NCI-H1105 treated with DMSO at 0.1 percent for 48 hours (cell line): ENCODE measurements at places on chromosomes 16 and 17.

- no peak for DNase-seq
These were observed 59.9 kb downstream of the ABR start for GRCh38 chr17:1119924-1120323.

GRCh38 chr17:45430738-45431530, 1.7 kb downstream of the ARHGAP27 start:
- no peak for DNase-seq

- DNase-seq, result peak; percentile 1
These were observed 9.1 kb downstream of the KCNH4 start for GRCh38 chr17:42171831-42172230.

GRCh38 chr17:43880420-43880991, 26.8 kb downstream of the MPP2 start:
- DNase-seq, result peak; percentile 4

- peak; percentile 97 for DNase-seq
These were observed 2.3 kb upstream of the KRT15 start for GRCh38 chr17:41520821-41521521.

DNA sequence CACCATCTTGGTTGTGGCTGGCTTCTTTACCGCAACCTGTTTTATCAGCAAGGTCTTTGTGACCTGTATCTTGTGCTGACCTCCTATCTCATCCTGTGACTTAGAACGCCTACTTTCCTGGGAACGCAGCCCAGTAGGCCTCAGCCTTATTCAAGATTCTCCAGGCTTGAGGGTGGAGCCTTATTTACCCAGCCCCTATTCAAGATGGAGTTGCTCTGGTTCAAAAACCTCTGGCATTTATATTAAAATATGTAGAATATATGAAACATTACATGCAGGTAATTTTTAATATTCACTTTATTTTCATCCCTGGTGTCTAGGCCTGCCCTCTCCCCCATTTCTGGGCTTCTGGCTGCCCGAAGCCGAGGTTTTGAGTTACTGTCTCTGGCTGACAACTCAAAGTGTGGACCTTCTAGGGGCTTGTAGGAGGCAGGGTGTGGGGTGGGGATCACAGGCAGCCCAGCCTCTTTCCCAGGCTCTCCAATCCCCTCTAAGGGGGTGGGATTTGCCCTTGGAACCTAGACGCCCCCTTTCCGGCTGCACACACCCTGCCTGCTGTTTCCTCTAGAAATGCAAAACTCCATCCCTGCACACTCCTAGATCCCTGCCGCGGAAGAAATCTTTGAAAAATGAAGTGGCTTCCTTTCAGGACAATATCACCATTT, 152.0 kb downstream of the KCNJ12 start:
- DNase-seq, result no peak

- no peak for DNase-seq
These were observed 30.7 kb downstream of the CD300LF start for GRCh38 chr17:74682028-74682427.

GRCh38 chr17:66679631-66680517, 155.0 kb upstream of the CACNG5 start:
- DNase-seq, result no peak

- DNase-seq, result no peak
These were observed 60.7 kb upstream of the METRNL start for GRCh38 chr17:83018658-83019193.

DNA sequence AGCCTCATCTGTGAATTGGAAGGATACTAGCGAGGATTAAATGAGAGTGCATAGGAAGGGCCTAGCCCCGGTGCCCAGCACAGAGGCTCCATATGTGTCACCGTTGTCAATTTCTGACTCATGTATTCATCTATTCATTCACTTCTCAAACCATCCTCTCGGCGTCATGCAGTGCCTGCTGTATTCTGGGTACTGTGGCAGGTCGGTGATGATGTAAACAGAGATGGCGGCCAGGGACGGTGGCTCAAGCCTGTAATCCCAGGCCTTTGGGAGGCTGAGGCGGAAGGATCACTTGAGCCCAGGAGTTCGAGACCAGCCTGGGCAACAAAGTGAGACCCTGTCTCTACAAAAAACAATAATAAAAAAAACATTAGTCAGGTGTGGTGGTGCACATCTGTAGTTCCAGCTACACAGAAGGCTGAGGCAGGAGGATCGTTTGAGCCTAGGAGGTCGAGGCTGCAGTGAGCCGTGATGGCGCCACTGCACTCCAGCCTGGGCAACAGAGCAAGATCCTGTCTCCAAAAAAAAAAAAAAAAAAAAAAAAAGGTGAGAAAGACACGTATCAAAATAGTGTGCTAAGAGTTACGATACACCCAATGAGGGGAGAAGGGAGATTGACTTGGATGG, 4.3 kb upstream of the PPP1R1B start:
- DNase-seq, result no peak

- DNase-seq, result peak; percentile 50
These were observed 1253.7 kb upstream of the CDH8 start for GRCh38 chr16:63289834-63290460.
